ENCODE measurements at places on chromosomes 5 and 9.

- DNase-seq, result no peak
Measured at GRCh38 chr5:167509076-167509475, 782.4 kb upstream of the WWC1 start.

- DNase-seq, result no peak
Measured at GRCh38 chr5:97455996-97456395, 272.9 kb upstream of the RIOK2 start.

DNA sequence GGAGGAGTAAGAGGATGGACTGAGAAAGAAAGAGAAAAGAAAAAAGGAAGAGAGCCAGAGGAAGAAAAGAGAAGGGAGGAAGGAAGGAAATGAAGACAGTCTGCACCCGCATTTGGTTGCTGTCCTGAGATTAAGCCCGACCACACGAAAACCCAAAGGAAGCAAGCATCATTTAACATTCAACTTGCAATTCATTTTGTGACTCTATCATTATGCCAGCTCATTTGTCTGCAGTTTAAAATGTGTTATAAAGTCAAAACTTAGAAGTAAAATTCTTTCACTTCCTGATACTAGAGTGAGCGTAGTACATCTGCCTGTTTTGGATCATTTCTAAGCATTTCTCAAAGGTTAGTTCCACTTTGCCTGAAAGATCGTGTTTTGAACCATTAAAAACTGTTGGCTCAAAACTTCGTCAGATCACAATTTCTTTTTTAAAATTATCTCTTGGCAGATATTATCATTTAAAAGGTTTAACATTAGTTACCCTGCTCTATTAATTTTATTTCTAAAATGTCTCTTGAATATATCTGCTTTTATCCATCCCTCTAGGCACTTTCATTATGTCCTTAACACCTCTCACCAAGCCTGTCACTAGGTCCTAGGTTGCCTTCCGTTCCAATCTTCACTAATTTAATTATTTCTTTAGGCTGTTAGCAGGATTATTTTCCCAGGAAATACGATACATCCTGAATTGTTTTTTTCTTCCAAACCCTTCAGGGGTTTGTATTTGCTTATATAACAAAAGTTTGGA is 240.9 kb downstream of the TLE4 start:
- no peak for DNase-seq

- DNase-seq, result no peak
Measured at GRCh38 chr9:92385953-92386352, 18.4 kb downstream of the OGN start.

GRCh38 chr9:93463638-93464248 is 10.4 kb upstream of the FAM120AOS start:
- no peak for DNase-seq

DNA sequence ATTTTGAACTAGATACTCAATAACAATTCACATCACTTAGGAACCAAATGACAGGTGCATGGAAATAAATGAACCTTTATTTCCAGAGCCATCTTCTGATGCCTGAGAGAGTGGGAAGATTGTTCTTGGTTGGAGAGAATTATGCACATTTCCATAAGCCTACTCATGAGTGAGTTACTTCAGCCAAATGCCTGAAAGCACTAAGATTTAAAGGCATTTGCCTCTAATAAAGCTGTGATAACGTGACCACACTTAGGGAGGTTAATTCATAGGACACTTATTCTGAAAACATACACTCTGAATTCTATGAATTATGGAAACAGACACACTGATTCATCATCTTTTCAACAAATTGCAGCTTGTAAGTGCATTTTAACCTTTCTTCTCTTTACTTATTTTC is 40.0 kb downstream of the KCTD16 start:
- DNase-seq, result no peak

DNA sequence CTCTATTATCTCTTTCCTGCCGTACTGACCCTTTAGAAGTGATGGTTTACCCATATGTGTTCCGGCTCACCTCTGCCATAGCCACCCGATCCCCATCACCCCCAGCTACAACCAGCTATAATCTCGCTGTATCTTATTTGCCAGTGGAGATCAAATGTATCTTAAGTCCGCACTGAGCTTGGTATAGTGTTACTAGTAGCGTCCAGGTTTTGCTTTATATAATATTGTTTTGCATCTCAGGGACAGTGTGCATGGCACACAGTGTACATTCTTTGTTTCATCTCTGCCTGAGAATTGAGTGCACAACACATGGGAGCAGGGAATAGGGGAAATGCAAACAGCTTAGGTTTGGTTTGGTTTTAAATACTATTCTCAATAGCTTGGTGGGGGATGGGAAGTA is 135.8 kb upstream of the SNX2 start:
- no peak for DNase-seq

- DNase-seq, result no peak
Measured at GRCh38 chr9:120109242-120109641, 470.7 kb downstream of the CDK5RAP2 start.

DNA sequence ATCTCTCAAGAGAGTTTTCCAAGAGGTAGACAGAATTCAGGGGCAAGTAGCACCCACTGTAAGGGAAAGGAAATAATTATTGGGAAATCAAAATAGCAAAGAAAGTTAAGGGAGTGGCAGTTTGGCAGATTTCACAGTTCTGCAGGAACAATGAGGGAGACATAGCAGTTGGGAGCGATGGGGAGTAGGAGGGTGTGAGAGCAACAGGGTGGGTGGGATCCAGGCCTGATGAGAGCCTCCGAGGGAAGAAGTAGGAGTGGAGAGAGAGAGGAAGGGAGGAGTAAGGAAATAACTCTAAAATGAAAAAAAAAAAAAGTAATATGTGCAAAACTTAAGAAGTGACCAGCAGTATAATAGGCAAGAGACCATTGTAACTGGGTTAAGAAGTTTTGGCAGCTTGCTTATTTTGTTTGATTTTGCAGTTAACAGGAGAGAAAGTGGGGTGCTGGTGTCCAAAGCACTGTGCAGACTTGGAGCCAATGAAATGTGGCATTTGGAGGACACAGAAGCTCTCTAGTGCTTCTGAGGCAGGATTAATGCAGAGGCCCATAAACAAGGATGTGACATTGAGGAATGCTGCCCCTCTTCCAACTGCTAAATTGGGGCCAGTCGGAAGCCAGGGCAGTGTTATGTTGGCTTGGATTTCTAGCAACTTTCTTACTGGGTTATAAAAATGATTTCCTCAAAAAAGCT is 10.2 kb downstream of the TNFAIP8 start:
- no peak for DNase-seq

- no peak for DNase-seq
Measured at GRCh38 chr5:105617436-105618215, 2053.1 kb downstream of the EFNA5 start.

- DNase-seq, result no peak
Measured at GRCh38 chr9:73183428-73183827, 31.8 kb downstream of the ANXA1 start.

- DNase-seq, result no peak
Measured at GRCh38 chr5:170405817-170406216, 16.6 kb upstream of the KCNMB1 start.
